ENCODE measurements at places on chromosomes 4 and X.

DNA sequence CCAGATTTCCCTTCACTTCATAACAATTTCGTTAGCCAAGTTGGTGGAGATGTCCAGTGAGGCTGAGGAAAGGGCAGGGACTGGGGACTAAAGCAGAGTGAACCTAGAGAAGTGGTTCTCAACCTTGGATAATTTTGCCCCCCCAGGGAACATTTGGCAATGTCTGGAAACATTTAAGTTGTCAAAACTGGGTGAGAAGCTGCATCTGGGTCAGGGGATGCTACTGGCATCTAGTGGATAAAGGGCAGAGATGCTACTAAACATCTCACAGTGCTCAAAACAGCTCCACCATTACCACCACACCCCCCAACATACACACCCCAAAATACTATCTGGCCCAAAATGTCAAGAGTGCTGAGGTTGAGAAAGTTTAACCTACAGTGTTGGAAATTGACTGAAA lies 32.0 kb upstream of the FGF16 start:
- no peak for DNase-seq

DNA sequence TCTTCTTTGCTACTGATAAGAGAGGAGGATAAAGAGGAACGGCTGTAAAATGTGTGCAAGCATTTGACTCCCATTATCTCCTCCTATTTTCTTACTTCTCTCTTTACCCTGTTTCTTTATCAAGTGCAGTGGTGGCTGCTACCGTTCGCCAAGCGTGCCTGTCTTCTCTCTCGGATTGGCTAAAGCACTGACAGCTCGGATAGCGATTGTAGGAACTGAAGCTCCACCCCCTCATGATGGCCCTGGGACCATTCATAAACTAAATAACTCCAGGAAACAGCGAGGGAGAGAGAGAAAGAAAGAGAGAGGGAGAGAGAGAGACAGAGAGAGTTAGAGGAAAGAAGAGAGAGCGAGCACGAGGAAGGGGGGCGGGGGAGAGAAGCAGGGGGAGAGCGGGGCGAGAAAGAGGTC lies 305 bp upstream of the MAB21L2 start:
- DNase-seq, result no peak

DNA sequence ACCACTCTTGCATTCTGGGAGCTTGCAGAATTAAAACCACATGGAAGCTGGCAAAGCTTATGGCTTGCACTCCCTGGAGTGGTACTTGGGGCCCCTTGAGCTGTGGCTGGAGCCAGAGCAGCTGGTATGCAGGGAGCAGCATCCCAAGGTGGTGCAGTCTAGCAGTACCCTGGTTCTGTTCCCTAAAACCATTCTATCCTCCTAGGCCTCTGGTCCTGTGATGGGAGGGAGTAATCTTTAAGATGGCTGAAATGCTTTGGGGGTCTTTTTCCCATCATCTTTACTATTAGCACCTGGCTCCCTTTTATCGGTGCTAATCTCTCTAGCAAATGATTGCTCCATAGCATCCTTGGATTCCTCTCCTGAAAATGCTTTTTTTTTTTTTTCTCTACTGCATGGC lies 56.1 kb downstream of the MAGEB17 start:
- no peak for DNase-seq

GRCh38 chrX:12526306-12526705 lies 264.9 kb upstream of the PRPS2 start:
- DNase-seq, result no peak

DNA sequence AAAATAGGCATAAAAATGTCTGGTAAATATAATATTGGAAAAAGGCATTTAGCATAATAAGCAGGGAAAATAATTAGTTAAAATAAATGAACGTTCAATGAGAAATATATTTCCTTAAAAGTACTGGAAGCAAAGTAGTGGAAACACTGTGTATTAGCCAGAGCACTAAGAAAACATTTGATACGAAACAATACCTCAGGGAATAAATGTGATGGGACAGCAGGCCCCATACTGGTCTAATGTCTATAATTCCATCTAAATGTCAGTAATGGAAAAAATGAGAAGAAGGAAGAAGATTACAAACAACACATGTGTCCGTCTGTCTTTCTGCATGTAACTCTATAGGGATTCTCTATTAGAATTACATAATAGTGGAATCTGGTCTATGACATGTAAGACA lies 79.0 kb downstream of the PDE5A start:
- no peak for DNase-seq

GRCh38 chr4:122163301-122163700 lies 11.2 kb downstream of the BLTP1 start:
- no peak for DNase-seq

DNA sequence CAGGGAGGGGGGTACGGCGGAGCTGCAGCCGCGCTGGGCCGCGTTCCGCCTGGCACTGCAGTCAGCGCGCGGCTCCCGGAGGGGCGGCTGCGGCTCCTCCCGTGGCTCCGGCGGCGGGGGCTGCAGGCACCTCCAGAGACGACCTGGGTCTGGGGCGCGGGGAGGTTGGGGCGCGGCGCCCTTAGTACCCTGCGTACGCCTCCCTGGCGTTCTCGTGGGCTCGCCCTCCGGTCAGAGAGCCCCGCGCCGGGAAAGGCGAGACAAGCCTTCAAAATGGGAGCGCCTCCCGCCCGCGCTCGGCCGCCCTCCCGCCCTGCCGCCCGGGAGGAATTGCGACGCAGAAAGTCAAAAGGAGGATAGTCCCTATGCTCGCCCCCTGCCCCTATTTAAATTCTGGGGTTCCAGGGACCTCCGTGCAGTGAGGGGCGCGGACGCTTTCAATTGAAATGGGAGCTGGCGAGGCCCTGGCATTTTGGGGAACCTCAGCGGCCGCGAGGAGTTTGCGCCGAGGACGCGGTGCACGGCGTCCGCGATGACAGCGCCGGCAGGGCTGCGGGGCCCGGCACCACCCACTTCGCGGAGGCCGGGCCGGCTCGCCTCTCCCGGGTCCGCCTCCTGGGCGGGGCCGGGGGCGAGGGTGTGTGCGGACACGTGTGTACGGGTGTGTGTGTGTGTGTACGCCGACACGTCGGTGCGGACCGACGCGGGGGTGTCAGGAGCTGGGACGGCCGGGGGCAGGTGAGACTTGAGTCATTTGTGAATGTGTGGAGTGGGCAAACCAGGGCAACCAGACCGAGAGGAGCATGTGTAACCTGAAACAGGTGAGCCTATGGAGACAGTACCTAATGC lies 544 bp downstream of the HERC3 start:
- DNase-seq, result peak; percentile 67

DNA sequence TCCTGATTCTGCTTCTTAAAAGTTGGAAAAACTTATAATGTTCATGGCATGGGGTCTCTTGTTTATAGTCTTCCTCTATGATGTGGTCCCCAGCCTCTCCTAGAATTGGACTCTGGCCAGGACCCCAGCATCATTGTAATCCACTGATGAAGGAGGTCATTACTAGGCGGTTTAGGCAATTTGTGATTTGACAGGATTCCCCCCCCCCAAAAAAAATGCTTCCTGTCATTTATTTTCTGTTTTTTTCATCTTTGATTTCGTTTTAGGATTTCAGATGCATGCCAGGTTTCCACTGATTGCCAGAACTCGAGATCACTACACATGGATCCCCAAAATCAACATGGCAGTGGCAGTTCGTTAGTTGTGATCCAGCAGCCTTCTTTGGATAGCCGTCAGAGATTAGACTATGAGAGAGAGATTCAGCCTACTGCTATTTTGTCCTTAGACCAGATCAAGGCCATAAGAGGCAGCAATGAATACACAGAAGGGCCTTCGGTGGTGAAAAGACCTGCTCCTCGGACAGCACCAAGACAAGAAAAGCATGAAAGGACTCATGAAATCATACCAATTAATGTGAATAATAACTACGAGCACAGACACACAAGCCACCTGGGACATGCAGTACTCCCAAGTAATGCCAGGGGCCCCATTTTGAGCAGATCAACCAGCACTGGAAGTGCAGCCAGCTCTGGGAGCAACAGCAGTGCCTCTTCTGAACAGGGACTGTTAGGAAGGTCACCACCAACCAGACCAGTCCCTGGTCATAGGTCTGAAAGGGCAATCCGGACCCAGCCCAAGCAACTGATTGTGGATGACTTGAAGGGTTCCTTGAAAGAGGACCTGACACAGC lies 4.9 kb downstream of the SPRY1 start:
- no peak for DNase-seq

DNA sequence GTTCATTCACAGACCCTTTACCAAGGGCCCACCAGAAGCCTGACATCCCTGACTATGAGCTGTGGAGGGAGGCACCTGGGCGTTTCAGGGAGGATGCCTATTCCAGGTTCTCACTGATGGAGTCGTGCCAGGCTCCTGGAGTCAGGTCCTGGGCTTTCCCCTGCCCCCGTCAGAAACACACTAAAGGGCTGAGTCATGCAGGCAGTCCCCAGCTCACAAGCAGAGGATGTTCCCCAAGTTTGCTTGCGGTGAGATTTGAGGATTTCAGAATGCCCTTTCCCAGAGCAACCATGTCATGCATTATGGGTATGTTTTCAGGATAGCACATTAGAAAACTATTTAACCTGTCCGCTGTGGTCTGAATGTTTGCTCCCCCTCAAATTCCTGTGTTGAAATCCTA lies 45.2 kb downstream of the FHDC1 start:
- DNase-seq, result no peak

DNA sequence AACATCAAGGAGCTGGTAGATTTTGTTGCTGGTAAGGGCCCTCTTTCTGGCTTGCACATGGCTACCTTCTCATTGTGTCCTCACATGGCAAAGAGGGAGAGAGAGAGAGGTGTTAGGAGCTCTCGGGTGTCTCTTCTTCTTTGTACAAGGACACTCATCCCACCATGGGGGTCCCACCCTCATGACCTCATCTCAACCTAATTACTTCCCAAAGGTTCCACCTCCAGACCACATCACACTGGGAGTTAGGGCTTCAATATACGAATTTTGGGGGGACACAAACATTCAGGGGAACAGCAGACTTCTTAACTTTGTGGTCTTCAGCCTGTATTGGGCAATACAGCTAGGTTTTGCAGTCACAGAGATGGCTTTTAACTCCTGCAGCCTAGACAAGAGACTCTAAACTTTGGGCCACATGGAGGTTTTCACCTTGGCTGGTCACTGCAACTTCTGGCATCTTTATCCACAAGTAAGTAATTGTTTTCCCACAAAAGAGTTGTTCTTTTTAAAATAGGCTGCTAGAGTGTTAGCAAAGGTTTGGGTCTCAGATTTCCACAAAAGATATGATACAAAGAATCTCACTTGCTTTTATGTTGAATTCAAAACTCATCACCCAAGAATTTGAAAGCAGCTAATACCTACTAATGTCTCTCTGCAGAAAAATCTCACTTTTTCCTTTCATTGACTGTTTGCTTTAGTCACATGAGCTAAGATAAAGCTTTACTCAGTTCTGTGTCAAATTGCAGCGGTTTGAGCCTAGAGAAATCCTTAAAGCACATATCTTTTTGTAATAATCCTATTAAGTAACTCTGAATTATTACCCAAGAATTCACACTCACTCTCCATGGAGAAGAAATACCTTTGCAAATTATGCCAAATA lies 39.6 kb upstream of the BBS12 start:
- no peak for DNase-seq

- DNase-seq, result no peak
Observed at GRCh38 chr4:106738121-106738520, 298.0 kb downstream of the DKK2 start.

- DNase-seq, result no peak
Observed at GRCh38 chrX:130300010-130300282, 31.2 kb upstream of the ZNF280C start.

- DNase-seq, result no peak
Observed at GRCh38 chr4:118175506-118175905, 141.2 kb downstream of the NDST3 start.

- no peak for DNase-seq
Observed at GRCh38 chr4:24753519-24753918, 41.9 kb upstream of the SOD3 start.

DNA sequence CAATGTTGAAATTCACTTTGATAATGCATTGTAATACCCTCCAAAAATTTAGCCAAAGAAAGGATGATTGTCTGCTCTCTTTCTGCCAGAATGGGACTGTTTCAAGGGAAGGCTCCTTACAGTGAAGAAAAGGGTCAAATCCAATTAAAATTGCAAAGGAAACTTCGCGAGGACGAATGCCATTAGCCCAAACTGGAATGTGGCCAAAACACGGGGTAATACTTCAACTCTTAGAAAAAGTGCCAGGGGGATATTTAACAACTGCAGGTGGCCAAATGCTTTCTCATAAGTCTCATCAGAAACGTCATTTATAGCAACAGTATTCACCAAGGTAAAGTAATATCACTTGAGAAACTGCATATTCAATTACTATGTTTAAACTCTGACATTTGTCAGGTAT lies 29.0 kb downstream of the NKX3-2 start:
- DNase-seq, result no peak

- DNase-seq, result no peak
Observed at GRCh38 chrX:154305541-154306205, 10.1 kb downstream of the TKTL1 start.

- no peak for DNase-seq
Observed at GRCh38 chr4:189128341-189128740, 812.3 kb upstream of the FRG1 start.

DNA sequence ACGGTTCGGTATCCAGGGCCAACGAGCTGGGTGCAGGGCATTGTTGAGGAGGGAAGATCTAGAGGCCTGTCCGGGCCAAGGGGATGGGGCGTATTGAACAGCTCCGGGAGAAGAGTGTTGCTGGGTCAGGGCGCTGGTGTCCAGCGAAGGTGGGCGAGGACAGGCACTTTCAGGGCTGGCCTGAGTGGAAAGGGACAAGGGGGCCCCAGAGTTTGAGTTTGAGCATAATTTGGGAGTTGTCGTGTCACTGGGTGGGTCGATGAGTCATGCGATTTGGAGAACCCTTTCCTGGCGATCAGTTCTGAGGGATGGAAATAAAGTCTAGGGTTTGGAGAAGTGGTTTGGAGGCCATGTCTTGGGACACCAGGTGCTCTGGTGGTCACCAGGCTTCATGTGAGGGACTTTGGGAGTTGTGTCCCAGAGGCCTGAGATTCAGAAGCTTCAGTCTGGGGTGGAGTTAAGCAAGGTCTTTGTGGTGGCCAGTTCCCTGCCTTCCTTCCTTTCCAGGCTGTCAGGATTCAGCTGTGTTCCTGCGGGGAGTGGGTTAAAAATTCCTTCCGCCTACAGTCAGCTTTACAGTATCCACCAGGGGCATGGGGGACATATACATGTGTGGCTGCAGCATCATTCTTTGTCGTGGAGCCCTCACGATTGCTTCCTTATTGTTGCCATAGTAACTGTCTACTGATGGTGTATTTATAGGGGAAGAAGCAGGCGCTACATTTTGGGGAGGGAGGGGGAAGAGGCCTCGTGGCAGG lies 504 bp downstream of the PRRG3 start:
- DNase-seq, result no peak

Data from stimulated activated CD4-positive, alpha-beta T cell treated with anti-CD3 and anti-CD28 coated beads, Interleukin-4, amount 100 ng/mL, for 48 hours (primary cell).